GM12892 (cell line): ENCODE measurements at places on chromosomes 12 and 14.
A peak's percentile ranks its signal among the peaks of the same experiment; 100 is the strongest.

- no peak for DNase-seq
Observed at GRCh38 chr14:100304825-100305323, 1.4 kb downstream of the SLC25A29 start.

- DNase-seq: no peak
Observed at GRCh38 chr14:99734406-99735051, 50.4 kb downstream of the CYP46A1 start.

DNA sequence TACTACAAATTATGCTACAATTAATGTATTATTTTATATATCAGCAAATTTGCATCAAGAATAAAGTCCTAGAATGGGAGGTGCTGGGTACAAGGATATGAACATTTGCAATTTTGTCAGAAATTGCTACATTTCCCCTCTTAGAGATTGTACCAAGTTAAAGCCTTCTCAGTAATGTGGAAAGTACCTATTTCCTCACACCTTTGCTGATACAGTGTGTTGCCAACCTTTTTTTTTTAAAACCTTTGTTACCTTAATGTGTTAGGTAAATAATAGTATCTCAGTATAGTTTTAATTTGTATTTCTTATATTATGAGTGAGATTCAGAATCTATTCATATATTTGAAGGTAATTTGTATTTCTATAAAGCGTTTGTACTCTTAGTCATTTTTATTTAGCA lies 95.4 kb upstream of the HIF1A start:
- no peak for DNase-seq

- DNase-seq: no peak
Observed at GRCh38 chr14:99426813-99427346, 53.8 kb downstream of the SETD3 start.

DNA sequence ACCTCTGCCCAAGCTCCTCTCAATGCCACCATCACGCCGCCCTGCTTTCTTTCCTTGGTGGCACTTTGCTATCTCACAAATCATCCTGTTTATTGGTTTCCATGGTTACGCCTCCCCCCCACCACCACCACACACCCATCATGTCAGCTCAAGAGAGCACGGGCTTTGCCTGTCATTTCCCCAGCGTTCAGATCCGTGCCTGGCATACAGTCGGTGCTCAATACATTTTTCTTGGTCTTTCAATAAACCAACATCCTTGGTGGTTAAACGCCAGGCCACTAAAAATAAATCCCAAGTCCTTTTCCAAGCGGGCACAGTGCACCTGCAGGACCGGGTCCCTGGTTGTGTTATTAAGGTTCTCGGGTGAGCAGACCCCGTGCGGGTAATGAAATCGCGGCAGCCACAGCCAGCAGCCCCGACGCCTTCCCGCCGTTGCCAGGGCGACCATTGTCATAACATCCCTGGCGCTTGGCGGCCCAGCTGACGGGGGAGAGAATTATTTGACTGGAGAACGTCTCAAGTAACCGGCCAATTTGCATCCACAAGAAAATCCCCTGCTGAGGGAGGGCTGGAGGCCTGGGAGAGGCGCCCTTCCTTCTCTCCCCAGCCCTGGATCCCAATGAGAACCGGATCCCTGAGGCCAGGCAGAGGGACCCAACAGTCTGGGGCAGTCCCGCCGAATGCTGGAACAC lies 92.9 kb downstream of the KSR2 start:
- DNase-seq: no peak

DNA sequence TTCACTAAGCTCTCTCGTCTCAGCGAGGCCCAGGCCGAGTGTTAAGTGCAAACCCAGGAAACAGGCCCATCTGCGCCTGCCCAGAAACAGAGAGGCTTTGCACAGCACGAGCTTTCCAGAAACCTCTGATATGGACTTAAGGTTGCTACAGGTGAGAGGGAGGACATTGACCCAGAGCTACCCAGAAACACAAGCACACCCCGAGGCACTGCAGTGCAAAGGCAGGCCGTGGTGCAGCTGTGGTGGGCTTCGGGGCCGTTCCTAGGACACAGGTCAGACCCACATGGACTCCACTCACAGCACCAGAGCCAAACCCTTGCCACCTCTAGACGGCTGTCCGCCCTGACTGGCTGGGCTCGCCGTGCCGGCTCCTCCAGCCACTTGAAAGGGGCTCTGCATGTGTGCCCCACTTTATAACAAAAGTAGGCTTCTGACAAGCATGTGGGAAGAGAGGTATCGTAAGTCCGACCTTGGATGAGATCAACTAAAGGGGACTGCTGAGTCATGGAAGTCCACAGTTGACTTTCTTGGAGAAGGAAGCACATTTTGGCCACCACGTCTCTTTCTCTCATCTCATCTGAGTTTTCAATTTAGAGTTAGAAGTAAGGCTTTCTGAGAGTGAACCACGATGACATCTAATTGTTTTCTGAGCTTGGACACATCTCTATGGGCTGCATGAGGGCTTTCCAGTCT lies 38.2 kb downstream of the CACNA2D4 start:
- no peak for DNase-seq

DNA sequence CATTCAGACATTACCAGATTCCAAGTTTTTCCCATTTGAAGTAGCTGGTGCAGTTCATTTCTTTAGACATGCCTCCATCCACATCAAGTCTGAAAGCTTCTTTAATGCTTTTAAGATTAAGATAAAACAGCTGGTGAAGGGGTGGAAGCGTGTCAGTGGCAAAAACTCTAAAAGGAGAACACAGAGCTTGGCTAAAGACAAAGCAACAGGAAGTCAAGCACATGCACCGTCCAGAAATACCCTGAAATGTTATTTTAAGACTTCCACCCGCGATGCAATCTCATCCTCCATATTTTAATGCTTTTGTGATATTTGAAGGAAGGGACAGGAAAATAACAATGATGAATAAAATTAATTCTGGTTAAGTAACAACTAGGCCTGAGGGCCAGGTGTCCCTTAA lies 31.8 kb downstream of the PPM1H start:
- DNase-seq: no peak

GRCh38 chr12:89576572-89577220 lies 50.8 kb upstream of the POC1B start:
- no peak for DNase-seq

- DNase-seq: no peak
Observed at GRCh38 chr12:92707926-92708325, 5.1 kb downstream of the PLEKHG7 start.

- DNase-seq: no peak
Observed at GRCh38 chr12:14264778-14265177, 100.7 kb upstream of the ATF7IP start.

GRCh38 chr12:26126340-26127284 lies 1.8 kb upstream of the BHLHE41 start:
- DNase-seq: peak; percentile 52

- DNase-seq: no peak
Observed at GRCh38 chr12:104746467-104747088, 211.5 kb downstream of the SLC41A2 start.

- DNase-seq: no peak
Observed at GRCh38 chr14:24343795-24344660, 4.2 kb upstream of the RIPK3 start.

- DNase-seq: no peak
Observed at GRCh38 chr12:9699269-9699897, 29.9 kb downstream of the CLEC2D start.

DNA sequence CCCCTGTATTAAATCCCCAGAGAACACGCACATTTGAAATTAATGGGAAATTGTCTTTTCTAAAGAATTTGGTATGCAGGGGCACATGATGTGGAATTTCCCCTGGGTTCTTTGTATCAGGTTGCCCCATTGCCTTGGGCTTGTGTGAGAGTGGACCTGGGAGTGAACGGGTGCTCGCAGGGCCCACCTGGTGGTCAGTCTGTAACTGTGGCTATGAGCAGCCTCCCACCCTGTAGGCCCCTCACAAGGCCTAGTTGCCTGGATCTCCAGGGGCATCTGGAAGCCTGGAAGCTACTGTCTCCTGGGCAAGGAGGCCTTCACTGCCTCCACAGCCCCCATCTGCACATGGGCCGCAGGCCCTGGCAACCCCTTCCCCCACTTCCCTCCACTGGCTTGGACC lies 96.7 kb downstream of the SLC25A47 start:
- DNase-seq: no peak

DNA sequence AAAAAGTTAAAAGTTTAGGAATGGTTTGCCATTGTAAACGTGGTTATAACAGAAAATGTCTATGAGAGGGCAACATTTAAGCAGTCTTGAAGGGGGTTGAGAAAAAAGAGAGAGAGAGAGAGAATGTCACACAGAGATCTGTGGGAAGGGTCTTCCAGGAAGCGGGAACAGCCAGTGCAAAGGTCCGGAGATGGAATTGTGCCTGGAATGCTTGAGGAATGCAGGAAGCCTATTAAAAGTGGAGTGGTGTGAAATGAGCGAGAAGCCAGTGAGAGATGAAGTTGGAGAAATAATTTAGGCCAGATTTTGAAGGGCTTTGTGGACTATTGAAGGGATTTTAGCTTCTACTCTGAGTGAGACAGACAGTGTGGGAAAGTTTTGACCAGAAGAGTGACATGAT lies 406.8 kb upstream of the TBX3 start:
- DNase-seq: no peak

DNA sequence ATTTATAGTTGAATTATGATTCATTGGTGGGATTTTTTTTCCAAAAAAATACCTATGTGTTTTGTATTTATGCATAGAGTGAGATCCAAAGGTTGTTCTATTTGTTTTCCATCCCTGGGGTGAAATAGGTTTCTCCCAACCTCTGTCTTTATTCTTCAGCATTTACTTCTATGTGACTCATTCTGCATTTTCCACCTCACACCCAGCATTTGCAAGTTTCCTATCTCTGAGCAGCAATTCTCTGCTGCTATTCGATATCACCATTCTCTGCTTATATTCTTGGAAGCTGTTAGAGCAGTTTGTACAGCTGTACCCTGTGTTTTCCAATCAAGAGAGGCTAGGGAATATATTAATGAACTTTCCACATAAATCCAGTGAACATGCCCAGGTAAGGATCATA lies 538.9 kb downstream of the SNAPC1 start:
- no peak for DNase-seq

- no peak for DNase-seq
Observed at GRCh38 chr14:39668449-39668848, 236.2 kb upstream of the FBXO33 start.

GRCh38 chr12:81797100-81797499 lies 38.0 kb upstream of the PPFIA2 start:
- no peak for DNase-seq

- DNase-seq: no peak
Observed at GRCh38 chr12:94731733-94732360, 81.5 kb upstream of the TMCC3 start.

DNA sequence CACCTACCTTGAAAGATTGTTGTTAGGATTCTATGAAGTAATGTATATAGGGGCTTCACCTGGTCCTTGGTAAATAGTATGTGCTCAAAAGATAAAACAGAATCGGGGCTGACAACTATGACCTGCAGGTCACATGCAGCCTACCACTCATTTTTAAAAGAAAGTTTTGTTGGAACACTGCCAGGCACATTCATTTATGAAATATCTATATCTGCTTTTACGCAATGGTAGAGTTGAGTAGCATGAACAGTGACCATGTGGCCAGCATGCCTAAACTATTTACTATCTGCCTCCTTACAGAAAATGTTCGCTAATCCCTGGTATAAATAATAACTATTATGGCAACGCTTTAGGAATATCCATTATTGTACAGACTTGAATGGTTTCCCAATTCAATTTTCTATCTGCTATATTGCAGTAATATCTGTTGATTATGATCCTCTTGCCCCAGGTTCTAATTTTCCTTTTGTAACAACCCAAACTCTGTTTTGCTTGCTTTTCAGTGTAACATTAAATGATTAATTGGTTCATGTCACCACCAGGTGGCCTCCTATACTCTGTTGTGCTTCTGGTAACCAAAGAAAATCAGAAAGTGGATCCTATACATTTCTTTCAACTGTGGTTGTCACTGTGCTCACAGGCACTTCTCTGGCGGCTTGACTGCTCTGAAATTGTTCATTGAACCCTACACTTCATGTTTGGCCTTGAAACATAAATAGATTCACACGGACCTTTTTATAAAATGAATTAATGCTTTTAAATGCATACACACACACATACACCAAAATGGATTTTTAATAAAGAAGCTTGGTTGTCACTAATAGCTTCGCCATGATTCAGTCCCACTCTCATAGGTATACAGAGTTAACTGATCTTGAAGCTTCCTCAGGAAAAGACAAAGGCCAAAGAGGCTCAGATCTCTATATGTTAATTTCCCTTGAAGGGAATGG lies 227.7 kb upstream of the NPAS3 start:
- DNase-seq: no peak

DNA sequence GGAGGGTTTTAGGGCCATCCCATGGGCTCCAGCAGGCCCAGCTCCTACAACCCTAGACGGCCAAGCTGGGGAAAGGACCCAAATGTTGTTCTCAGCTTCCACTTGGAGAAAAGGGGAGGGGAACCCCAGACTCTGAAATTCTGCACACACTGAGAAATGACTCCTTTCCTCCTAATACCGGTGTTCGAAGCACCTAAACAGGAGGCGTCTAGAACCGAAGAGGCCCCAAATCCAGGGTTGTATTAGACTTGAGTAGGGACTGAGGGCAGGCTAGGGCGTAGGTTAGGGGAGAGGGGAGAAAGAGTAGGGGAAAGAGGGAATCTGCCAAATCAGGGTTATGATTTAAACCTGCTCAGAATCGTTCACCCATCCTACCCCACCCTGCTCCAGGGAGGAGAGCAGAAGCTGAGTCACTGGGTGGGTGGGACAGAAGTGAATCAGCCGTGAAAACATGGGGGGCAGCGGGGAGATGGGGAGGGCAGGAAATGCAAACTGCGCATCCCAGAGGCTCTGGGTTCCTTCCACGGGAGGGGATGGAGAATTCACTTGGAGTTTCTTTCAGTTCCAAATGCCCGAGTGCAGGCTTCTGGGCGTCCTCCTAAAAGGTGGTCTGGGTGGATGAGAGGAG lies 1.0 kb downstream of the IGFBP6 start:
- DNase-seq: no peak

- DNase-seq: no peak
Observed at GRCh38 chr14:100416921-100417860, 94.1 kb downstream of the SLC25A47 start.

DNA sequence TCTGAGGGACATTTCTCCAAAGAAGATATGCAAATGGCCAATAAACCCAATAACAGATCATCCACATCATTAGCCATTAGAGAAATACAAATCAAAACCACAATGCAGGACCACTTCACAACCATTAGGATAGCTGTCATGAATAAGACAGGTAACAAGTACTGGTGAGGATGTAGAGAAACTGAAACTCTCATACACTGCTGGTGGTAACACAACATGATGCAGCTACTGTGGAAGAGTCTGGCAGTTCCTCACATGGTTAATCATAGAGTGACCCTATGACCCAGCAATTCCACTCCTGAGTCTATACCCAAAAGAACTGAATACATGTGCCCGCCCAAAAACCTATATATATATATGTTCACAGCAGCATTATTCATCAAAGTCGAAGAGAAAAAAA lies 39.0 kb downstream of the TTC9 start:
- DNase-seq: no peak
